GM04503 (cell line): ENCODE measurements at places on chromosomes 3 and 15.

DNA sequence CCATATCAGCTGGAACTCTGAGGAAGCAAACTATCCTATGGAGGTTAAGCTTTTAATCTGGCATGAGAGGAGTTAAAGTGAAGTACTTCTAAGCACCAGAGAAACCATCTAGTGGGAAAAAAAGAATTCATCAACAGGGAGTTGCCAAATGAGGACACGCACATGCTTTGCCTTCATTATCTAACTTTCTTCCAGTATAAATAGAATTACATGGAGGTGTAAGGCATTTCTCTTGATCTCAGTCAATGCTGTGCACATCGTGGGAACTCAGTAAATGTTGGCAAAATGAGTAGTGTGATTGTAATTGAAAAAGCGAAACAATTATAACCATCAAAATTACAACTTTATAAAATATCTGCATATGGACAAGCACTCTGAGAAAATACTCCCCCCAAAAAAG lies 8.0 kb upstream of the GSK3B start:
- no peak for DNase-seq

DNA sequence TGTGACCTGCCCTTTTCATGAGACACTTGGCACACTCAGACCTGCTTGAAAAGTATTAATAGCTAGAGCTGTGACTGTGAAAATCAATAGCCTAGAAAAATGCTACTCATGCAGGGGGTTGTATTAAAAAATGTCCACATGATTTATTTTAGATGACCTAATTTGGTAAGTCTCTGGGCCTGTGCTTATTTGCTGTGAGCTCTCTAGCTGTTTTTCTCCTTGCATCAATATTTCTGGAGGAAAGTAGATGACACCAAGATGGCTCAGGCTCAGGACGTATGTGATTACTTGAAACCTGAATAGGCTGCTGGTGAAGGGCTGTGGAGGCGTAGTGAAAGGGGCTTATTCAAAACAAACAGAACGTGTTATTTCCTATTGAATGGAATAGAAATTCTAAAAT lies 29.5 kb downstream of the KCNAB1 start:
- no peak for DNase-seq

DNA sequence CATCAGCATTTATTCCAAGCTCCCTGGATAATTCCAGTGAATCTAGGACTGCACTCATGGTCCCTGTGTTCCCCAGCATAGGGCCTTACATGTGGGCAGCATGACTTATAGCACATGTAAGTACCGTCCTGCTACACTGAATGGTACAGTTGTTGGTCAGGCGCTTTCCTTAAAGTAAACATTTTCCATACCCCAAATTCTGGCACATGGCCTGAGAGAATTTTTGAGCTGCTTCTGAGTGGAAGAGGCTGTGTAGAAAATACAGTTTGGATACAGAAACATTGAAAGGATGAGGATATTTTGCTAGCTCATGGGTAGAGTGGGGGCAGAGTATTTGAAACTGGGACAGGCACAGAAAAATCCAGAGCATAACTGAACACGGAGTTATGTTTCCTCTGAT lies 27.6 kb downstream of the CORO2B start:
- no peak for DNase-seq

DNA sequence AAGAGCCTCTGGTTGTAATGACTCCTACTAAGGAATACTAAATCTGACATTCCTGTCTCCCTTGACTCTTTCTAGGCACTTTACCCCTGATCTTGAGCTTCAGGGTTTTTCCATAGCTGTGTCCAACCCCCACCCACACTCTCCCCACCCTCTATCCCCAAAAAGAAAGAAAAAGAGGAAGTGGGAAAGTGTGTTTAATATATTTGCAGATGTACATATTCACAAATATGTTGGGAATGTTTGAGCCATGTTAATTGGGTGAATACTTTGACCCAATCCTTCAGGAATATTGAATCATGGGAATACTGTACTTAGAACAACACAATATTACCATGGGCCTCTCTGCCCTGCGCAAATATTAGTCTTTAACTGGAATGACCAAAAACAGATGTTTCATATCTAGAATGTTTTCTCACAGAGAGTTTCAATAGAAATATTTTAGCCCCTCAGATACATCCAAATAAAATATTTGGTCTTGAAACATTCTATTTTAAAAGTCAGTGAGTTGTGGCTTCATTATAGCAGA lies 19.8 kb upstream of the PFN2 start:
- DNase-seq: no peak

- DNase-seq: peak; percentile 96
Measured at GRCh38 chr3:15797642-15798303, at the start of gene ANKRD28. Gene ANKRD28 (minus strand): TSS chr3:15797979. CDS start chr3:15796521, 1,458 bp downstream.

DNA sequence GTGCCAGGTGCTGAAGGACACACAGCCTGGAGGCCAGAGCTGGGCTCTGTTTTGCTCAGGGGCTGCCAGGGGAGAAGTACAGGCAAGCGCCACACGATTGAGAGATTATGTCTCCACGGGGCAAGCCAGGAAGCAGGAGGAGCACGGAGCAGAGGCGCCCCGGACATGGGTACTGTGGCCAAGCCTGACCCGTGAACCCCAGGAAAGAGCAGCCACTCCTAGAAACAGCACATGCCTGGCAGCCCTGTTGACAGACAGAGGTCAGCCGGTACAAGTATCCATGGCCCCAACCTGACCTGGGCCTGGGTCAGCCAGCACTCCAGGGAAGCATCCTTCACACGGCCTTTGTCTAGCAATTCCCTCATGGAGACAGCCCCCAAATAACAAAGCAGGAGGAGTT lies 89.4 kb downstream of the ADAMTS17 start:
- no peak for DNase-seq

DNA sequence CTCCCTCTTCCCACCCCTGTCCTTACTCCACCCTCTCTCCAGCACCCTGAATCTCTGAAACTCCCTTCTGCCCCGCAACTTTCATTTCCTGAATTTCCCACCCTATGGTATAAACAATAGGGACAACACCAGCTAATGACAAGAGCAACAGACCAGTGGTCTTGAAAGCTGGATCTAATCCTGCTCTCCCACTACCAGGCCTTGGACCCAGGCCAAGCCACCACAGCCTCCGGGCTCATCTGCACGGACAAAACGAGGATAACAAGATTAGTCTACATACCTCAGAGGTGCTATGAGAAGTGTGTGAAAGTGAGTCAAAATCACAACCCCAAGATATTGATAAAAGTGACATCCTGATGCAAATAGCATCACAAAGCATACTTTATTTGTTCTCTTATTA lies 128.6 kb downstream of the ERC2 start:
- DNase-seq: no peak

DNA sequence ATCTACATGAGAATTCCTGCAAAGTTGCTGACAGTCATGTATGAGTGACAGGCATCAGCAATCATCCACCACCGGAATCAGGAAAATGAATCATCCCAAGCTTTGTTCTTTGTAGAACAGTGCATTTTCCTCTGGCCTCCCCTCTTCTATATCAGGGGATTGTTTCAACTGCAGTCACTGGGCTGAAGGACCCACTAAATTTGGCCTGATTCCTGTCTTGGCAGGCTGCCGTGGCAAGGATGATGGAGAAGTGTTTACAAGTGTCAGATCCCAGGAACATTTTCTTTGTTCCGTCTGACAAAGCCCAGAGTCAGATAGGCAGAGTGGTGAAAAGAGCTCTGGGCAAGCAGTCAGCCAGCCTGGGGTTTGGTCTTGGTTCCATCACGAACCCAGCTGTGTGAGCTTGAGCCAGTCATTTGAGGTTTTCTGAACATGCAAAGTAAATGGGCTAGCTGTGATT lies 175.1 kb upstream of the TSC22D2 start:
- peak; percentile 39 for DNase-seq

DNA sequence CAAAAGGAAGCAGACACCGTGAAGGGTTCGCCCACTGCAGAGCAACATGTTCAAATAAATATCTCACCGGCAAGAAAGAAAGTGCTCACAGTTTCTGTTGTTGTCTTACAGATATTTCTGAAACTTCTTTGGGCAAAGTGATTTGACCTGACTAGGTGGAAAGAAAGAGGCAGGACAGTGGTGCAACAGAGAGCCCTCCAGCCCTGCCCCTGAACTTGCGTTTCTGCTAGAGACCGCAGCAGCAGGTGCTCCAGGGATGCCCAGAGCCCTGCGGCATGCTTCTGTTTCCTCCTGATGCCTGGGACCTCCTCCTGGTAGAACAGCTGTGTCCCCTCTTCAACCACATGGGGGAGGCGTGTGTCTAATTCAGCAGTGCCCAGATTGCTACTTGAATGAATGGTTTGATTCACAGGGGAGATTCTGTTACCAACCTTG lies 123.4 kb downstream of the ATP10A start:
- no peak for DNase-seq

- no peak for DNase-seq
Measured at GRCh38 chr15:77040673-77041072, 30.2 kb downstream of the TSPAN3 start.

- no peak for DNase-seq
Measured at GRCh38 chr3:138439646-138440045, 5.2 kb downstream of the ESYT3 start.
